ENCODE measurements at places on chromosomes 6 and 20.

- DNase-seq: no peak
Observed at GRCh38 chr6:44615621-44616020, 228.1 kb downstream of the CDC5L start.

- DNase-seq: no peak
Observed at GRCh38 chr20:33159713-33160112, 8.2 kb upstream of the BPIFA2 start.

GRCh38 chr6:37669306-37669705 is 28.4 kb downstream of the MDGA1 start:
- no peak for DNase-seq

DNA sequence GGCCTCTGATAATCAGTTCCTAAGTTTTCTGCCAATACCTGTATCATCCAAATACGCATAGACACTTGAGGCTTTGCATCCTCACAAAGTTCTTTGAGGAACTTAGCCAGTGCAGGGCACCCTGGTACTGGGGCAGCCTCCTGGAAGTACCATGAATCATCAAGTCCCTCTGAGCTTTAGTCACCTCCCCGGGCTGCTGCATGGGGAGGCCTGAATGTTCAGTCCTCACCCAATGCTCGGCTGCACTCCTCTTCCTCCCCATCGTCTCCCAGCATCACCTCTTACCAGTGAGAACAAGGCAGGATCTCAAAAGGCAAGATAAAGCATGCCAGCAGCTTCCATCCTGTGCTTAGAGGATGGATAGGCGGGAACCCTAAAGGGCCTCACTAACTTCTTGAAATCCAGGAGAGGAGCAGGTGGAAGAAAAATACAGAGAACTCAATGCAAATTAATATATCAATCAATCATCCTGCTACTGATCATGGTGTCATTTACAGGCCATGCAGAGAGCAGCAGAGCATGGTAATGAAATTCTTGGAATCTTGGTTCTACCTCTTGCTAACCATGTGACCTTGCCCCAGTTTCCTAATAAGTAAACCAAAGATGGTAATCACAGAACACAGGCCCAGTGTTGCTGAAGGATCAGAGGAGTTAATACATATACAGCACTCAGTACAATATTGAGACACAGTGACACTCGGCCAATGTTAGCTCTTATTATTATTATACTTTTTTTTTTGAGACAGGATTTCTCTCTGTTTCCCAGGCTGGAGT is 4.7 kb upstream of the CCN6 start:
- no peak for DNase-seq

- DNase-seq: no peak
Observed at GRCh38 chr6:142481466-142481865, 179.7 kb downstream of the ADGRG6 start.

GRCh38 chr6:21271428-21272155 is 322.0 kb upstream of the SOX4 start:
- no peak for DNase-seq

DNA sequence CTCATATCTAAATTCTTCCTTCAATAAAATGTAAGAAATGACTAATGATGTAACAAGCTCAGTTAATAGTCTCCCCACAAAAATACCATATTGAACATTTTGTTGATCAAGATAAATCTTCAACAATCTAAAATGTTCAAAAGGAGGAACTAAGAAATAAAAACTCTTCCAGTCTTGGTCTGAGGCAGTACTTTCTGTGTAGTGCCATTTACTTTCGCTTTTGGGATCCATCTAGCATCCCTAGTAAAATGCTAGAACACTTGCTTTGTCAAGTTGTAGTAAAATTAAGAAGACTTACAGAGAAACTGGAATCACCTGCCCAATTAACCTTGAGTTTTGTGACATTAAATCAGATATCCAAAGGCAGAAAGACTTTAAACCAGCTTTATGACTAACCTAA is 246.4 kb downstream of the KHDRBS2 start:
- DNase-seq: no peak

- peak; percentile 97 for DNase-seq
Observed at GRCh38 chr20:22333885-22334545, 250.4 kb downstream of the FOXA2 start.

GRCh38 chr6:112245511-112246203 is 8.7 kb downstream of the LAMA4 start:
- DNase-seq: no peak

DNA sequence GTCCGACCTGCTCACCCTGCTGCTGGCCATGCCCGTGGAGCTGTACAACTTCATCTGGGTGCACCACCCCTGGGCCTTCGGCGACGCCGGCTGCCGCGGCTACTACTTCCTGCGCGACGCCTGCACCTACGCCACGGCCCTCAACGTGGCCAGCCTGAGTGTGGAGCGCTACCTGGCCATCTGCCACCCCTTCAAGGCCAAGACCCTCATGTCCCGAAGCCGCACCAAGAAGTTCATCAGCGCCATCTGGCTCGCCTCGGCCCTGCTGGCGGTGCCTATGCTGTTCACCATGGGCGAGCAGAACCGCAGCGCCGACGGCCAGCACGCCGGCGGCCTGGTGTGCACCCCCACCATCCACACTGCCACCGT is 885 bp downstream of the NTSR1 start:
- DNase-seq: no peak

DNA sequence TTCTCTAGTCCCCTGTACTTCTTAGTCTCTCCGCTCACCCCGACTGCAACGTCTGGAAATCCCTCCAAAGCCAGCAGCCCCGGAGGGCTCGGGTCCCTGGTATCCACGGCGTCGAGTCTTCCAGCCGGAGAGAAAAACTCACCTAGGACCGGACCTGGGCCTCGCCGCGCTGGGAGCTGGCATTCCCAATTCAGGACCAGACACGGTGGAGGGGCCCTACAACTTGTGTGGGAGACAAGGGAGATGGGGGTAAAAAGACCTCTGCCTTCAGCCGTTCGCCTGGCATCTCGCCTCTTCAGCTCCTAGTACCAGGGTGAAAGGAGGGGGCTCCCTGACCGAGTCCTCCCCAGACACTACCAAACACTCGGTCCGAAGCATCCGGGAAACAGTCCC is 64.3 kb downstream of the GPX5 start:
- no peak for DNase-seq

- no peak for DNase-seq
Observed at GRCh38 chr20:51159303-51159702, 136.4 kb upstream of the KCNG1 start.

- no peak for DNase-seq
Observed at GRCh38 chr20:42099101-42099500, 480.9 kb upstream of the CHD6 start.

DNA sequence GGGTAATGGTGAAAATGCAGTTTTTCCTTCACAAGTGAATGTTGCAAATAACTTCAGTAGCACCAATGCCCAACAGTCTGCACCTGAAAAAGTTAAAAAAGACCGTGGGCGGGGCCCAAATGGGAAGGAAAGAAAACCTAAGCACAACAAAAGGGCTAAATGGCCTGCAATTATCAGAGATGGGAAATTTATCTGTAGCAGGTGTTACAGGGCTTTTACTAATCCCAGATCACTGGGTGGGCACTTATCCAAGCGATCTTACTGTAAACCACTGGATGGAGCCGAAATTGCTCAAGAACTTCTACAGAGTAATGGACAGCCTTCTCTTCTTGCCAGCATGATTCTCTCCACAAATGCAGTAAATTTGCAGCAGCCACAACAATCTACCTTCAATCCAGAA is 64.8 kb upstream of the SMIM8 start:
- no peak for DNase-seq

DNA sequence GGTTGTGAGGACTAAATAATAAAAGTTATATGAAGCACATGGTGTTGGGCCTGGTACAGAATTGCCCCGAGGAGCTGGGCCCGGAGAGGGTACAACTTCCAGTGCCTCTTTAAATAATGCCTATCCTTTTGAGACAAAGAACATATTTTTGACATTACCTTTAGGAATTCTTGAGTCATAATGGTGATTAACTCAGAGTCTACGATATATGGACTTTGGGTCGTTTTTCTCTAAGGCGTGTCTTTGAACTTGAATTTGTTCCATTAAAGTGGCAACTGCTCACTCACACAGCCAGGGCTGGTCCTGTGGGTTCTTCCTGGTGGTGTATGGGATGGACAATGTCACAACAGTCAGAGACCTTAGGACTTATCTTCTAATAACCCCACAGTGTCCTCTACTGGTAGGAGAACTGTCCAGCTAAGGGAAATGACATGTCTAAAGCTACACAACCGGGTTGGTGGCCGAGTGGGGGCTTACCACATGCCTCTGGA is 106.5 kb downstream of the CDC5L start:
- DNase-seq: no peak

GRCh38 chr20:51160821-51161220 is 137.9 kb upstream of the KCNG1 start:
- no peak for DNase-seq

GRCh38 chr6:56521454-56521853 is 121.2 kb downstream of the DST start:
- DNase-seq: no peak

GRCh38 chr6:150659046-150659763 is 59.5 kb downstream of the PLEKHG1 start:
- DNase-seq: no peak

- DNase-seq: no peak
Observed at GRCh38 chr6:91155129-91155785, 568.4 kb upstream of the MAP3K7 start.

DNA sequence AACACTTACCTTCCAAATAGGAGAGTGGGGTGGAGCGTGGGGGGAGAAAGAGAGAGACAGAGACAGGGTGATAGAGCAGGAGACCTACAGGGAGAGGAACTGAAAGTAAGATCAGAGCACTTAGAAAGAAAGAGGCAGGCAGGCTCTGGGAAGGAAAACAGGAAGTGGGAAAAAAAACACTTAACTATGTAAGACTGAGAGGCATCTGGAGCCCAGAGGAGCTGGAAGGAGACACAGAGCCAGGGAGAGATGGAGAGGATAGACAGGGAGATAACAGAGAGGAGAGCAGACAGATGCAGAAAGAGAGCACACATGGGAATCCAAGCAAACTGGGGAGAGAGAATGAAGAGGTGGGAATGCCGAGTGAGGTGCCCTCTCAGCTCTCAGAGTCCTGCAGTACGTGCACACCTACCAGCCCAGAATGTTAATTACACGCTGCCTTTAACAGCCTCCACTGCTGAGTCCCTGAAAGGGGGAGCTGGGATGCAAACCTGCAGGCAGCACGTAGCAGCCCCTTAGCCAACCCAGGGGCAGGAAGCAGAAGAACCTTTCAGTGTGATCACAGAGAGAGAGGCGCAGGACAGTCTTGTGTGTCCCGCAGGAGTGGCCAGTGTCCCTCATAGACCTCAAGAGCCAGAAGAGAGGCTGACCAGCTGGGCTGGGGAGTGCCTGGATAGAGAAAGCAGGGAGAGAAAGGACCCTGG is 132.7 kb upstream of the LRFN2 start:
- peak; percentile 91 for DNase-seq

GRCh38 chr6:114090626-114091025 is 119.7 kb upstream of the HDAC2 start:
- no peak for DNase-seq

DNA sequence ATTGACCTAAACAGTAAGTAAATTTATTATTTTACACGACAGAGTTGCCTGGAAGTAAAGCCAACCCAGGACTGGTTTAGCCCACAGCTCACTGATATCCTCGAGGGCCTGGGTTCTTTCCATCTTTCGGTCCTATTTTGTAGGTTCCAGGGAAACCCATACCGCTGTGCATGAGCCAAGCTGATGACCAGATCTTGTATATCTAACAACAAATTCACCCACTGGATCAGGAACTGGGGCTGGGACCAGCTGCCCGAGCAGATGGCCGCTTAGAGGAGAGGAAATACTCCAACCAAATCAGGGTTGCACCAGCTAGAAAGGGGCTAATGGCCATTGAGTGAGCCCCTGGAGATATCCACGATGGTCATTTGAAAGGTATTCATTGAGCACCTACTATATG is 139.2 kb downstream of the BACH2 start:
- DNase-seq: no peak

DNA sequence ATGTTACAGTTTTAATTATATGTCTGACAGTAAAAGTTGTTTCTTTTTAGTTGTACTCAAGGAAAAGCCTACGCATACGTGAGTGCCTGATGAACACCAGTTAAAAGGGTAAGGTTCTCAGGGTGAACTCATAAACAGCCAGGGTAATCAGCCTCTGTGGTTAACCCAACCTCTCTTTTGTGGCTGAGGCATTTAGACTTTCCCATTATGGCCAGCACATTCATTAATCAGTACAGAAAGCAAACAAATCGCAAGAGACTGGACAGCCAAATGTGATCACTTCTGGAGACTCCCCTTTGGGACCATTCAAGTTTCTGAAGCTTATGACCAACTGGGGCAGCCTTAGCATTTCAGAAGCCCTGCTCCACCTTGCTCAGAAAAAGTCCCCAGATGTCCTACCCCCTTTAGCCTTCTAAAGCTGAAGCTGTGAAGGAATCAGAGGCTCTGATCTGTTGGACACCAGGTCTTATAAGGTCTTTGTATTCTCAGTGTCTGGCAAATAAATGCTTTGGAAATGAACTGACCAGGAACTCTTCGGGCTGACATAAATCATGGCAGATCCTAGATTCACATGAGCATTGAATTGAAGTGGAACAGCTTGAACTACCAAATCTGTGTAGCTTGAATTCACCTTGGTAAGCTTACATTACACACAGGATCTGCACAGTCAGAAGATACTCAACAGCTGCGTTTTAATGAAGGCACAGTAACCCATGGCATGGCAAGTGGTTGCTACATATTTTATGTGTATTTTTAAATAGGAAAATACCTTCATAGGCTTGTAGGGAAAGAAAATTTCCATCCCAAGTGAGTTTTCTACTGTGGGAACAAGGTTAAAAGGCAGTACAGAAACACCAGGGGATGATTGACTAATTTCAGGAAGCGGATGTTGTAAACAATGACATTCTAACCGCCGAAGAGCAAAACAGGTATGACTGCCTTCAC is 18.7 kb downstream of the IL20RA start:
- DNase-seq: peak; percentile 44

GRCh38 chr6:166567813-166568212 is 18.7 kb downstream of the RAMACL start:
- no peak for DNase-seq

DNA sequence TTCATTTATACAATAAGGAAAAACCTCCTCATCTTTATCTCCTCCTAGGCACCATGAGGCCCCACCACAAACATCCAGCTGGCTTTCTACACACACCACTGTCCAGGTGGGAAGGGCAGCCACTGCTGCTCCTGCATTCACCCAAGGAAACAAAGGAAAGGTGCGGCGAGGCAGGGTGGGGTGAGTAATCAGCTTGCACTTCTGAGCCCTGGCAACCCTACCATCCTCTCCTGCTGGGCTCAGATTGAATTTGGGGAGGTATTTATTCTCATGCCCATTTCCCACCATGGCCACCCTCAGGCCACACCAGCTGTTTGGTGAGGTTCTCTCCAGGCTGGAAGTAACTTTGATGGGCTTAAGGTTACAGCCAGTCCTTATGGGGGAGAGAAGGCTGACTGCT is 31.2 kb upstream of the SPDEF start:
- DNase-seq: no peak

- DNase-seq: no peak
Observed at GRCh38 chr20:58837717-58838116, 13.0 kb downstream of the GNAS-AS1 start.

DNA sequence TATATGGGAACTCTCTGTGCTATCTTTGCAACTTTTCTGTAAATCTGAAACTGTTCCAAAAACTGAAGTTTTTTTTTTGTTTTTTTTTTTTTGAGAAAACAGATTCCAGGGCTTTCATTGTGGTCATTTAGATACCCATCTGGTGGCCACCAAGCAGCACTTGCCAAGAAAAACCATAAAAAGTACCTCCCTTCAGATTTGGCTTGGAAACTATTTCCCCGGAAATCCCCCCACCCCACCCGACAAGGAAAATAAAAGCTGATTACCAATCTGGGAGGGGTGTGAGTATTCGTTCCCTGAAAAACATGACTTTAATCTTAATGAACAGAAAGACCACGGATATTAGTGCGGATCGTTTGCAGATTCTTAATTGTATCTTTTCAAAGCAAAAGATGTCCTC is 1.9 kb downstream of the NFATC2 start:
- DNase-seq: no peak
